ENCODE measurements at places on chromosomes 1 and 21. TPM values are rescaled to one million over a fixed set of nuclear protein-coding genes. Genes with fewer than 3 reads are reported as not detected.
A peak's percentile ranks its signal among the peaks of the same experiment; 100 is the strongest.

The LCE2A gene
- not detected for total RNA-seq

The LRRIQ3 gene
- not detected for total RNA-seq

The RNU1-2 gene
- total RNA-seq: 19,908 TPM

The RNF19B gene
- 24.6 TPM for total RNA-seq

The S100A14 gene
- 323 TPM for total RNA-seq

The PADI3 gene
- total RNA-seq: 7.1 TPM

DNA sequence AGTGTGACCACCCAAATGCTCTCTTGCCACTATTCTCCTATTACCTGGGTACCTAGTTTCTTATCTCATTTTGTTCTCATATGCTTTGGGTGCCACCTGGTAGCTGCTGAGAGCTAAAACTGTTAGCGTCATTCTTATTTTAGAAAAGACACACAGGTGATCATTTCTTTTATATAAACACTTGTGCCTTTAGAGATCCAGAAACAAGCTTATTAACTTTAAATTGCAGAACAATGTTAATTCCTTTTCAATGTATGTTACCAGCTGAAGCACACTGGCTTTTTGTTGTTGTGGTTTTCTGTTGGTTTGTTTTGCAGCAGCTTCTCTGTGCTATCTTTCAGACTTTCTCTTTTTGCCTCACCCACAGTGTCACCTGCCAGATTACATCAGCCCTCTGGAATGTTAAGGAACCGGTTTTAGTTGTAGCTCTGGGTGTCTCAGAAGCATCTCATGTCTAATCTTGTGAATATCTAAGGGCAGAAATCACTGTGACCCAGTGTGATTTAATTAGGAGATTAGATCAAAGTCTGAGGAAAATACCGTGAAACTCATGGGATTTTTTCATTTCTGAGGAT, 43.4 kb upstream of the SLC19A2 start:
- DNase-seq: no peak
- no peak overlapping the region for H3K4me3 ChIP-seq
- H3K27ac ChIP-seq: peak overlapping the region; percentile 57
- H3K4me1 ChIP-seq: no peaks in the 10 kb centered on the region
- H3K36me3 ChIP-seq: no peaks in the 10 kb centered on the region

GRCh38 chr1:185300152-185300551, 16.9 kb downstream of the IVNS1ABP start:
- no peak for DNase-seq
- H3K27ac ChIP-seq: no peak overlapping the region
- no peak overlapping the region for H3K4me3 ChIP-seq
- no peaks in the 10 kb centered on the region for H3K27me3 ChIP-seq
- H3K36me3 ChIP-seq: no peaks in the 10 kb centered on the region
- no peaks in the 10 kb centered on the region for H3K4me1 ChIP-seq

DNA sequence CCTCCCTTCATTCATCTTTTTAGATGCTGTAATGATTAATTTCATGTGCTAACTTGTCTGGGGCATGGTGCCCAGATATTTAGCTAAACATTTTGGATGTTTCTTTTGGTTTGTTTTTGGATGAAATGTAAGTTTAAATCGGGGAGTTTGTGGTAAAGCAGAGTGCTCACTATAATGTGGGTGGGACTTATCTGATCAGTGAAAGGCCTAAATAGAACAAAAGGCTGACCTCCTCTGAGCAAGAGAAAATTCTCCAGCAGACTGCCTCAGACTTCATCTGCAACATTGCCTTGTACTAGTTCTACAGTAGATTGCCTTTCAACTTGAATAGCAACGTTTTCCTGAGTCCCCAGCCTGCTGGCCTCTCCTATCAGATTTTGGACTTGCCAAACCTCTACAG, 183.6 kb downstream of the S1PR1 start:
- no peaks in the 10 kb centered on the region for H3K36me3 ChIP-seq
- no peaks in the 10 kb centered on the region for H3K27me3 ChIP-seq
- no peak overlapping the region for H3K27ac ChIP-seq
- no peak for DNase-seq

DNA sequence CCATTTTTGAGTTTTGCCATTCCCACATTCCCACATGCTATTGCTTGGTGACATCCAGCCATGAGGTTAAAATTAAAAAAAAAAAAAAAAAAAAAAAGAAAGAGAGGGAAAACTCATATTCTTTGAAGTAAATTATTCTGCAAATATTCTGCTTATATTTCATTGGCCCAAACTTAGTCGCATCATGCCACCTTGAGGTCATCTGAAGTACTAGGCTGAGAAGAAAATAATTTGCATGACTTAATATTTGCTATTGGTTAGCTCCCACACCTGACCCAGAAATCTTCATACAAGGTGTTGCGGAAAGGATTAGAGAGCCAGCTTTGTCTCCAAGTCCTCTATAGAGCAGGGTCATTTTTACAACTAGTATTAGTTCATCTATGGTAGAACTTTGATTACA, 2206.0 kb downstream of the MRPL39 start:
- H3K36me3 ChIP-seq: no peaks in the 10 kb centered on the region
- H3K27ac ChIP-seq: no peak overlapping the region
- H3K4me3 ChIP-seq: no peak overlapping the region
- no peak for DNase-seq
- no peaks in the 10 kb centered on the region for H3K4me1 ChIP-seq
- H3K27me3 ChIP-seq: no peaks in the 10 kb centered on the region

DNA sequence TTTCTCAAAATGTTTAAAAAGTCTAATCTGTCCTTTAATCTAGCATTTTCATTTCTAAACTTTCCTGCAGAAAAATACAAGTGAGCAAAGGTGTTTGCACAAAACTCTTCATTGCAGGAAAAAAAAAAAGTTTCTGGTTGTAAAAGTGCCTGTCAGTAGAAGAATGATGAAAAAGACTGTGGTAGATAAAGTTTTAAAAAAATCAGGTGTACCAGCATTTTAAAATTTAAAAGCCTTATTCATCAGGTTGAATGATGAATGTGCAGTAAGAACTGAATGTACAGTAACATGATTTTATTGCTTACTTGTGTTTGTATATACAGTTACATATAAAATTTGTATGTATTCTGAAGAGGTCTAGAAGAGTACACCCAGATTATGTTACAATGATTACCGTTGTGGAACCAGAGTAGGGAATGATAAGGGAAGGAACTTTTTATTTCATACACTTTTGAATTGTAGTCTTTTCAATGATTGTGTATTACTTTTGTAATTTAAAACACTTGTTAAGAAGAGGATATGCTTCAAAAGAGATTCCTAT, 54.0 kb downstream of the FNBP1L start:
- no peak overlapping the region for H3K27ac ChIP-seq
- no peak overlapping the region for H3K4me3 ChIP-seq
- no peaks in the 10 kb centered on the region for H3K36me3 ChIP-seq
- no peaks in the 10 kb centered on the region for H3K4me1 ChIP-seq
- no peaks in the 10 kb centered on the region for H3K27me3 ChIP-seq
- DNase-seq: no peak

- no peaks in the 10 kb centered on the region for H3K36me3 ChIP-seq
- H3K4me1 ChIP-seq: peaks cover 80% of the 10 kb centered on the region
- no peak overlapping the region for H3K27ac ChIP-seq
Observed at GRCh38 chr1:31031330-31032143, 34.0 kb downstream of the PUM1 start.

GRCh38 chr21:22253761-22254160, 1255.6 kb downstream of the NCAM2 start:
- no peaks in the 10 kb centered on the region for H3K27me3 ChIP-seq
- no peaks in the 10 kb centered on the region for H3K4me1 ChIP-seq
- no peak overlapping the region for H3K4me3 ChIP-seq

GRCh38 chr1:42420911-42421585, 34.8 kb downstream of the ZMYND12 start:
- DNase-seq: no peak
- H3K27ac ChIP-seq: no peak overlapping the region
- H3K4me1 ChIP-seq: peaks cover 19% of the 10 kb centered on the region
- H3K27me3 ChIP-seq: no peaks in the 10 kb centered on the region
- H3K36me3 ChIP-seq: no peaks in the 10 kb centered on the region

GRCh38 chr21:32212116-32212515, 66.7 kb downstream of the MIS18A start:
- H3K27ac ChIP-seq: no peak overlapping the region
- no peaks in the 10 kb centered on the region for H3K27me3 ChIP-seq
- H3K36me3 ChIP-seq: no peaks in the 10 kb centered on the region
- peak; percentile 61 for DNase-seq
- H3K4me3 ChIP-seq: no peak overlapping the region

GRCh38 chr1:212162635-212163034, 122.6 kb upstream of the PPP2R5A start:
- DNase-seq: no peak
- no peak overlapping the region for H3K27ac ChIP-seq
- no peaks in the 10 kb centered on the region for H3K27me3 ChIP-seq
- H3K4me3 ChIP-seq: no peak overlapping the region
- no peaks in the 10 kb centered on the region for H3K36me3 ChIP-seq

DNA sequence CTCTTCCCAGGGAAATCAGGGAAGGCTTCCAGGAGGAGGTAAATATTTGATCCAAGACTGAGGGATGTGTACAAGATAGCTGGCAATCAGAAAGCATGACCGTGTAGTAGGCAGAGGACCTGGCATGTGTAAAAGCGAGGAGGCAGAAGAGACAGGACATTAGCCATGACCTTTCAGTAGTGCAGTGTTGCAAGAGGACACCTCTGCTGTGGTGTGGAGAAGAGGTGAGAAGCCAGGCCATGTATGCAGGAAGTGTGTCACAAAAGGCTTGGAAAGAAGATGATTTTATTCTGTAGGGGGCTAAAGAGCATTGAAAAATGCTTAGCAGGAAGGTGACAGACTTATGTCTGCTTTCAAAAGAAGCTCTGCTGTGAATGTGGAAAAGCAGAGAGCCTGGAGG, 381.0 kb downstream of the ZP4 start:
- no peak overlapping the region for H3K4me3 ChIP-seq
- no peaks in the 10 kb centered on the region for H3K4me1 ChIP-seq
- H3K27ac ChIP-seq: no peak overlapping the region
- no peak for DNase-seq

- peaks cover 5% of the 10 kb centered on the region for H3K27me3 ChIP-seq
- DNase-seq: no peak
- no peak overlapping the region for H3K4me3 ChIP-seq
- H3K36me3 ChIP-seq: no peaks in the 10 kb centered on the region
- H3K4me1 ChIP-seq: peaks cover 17% of the 10 kb centered on the region
Observed at GRCh38 chr1:212515329-212515760, 82.6 kb downstream of the NENF start.

GRCh38 chr1:228217551-228218344, 9.9 kb downstream of the OBSCN start:
- DNase-seq: no peak
- no peak overlapping the region for H3K4me3 ChIP-seq
- no peak overlapping the region for H3K27ac ChIP-seq
- H3K36me3 ChIP-seq: no peaks in the 10 kb centered on the region
- H3K27me3 ChIP-seq: no peaks in the 10 kb centered on the region

GRCh38 chr1:115676498-115677181, 34.9 kb downstream of the VANGL1 start:
- no peak for DNase-seq
- H3K27me3 ChIP-seq: no peaks in the 10 kb centered on the region
- H3K4me3 ChIP-seq: no peak overlapping the region
- peaks cover 49% of the 10 kb centered on the region for H3K4me1 ChIP-seq

Data from vagina (tissue), 2 donors.